HuH-7.5 (cell line): ENCODE measurements at places on chromosomes 7 and 10.

DNA sequence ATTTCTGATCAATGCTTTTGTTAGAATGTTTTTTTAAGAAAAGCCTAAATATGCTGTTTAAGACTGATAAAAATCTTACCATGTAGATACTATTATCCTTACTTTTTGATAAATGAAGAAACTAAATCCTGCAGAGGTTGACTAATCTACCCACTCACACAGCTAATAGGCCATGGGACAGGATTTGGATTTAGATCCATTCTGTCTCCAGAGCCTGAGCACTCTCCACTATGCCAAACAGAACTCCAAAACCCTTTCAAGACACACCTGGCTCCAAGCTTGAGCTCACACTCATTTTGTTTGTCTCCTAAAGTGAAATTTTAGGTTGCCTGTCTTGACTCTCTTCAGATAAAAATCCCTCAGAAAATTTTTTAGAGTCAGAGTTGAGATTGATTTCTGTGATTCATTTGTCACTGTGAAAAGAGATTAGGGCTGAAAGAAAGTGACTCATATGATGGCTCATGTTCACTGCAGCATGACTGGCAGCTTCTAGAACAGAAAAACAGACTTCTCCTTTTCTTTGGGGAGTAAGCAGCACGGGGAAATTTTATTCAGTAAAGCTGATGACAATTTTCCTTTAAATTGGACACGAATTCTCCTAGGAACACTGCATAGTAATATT, 132.3 kb upstream of the POT1 start:
- no peak for DNase-seq

GRCh38 chr10:103576862-103577261, 83.4 kb downstream of the NEURL1 start:
- DNase-seq = peak; percentile 83

DNA sequence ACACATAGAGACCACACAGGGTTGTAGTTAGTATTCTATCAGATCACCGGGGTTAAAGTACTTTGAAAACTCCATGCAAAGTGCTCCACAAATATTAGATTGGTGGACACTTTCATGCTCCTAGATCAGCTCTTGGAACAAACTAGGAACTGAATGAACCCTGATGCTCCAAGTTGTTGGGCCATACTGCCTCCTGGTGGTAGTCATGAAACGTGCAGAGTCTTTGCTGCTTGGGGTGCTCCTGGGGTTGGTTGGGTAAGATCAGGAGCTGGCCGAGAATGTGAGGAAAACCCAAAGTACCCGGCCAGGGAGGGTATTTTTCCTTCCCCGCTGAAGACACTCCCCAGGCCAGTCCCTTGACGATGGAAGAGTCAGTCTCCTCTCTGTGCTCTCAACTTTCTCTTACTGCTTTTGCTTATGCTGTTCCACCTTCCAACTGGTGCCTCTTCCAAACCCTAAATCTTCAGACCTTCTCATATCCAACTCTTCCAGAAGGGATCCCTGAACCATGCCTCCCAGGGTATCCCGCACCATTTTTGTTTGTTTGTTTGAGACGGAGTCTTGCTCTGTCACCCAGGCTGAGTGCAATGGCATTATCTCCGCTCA, 918 bp upstream of the RPEL1 start:
- peak; percentile 88 for DNase-seq

DNA sequence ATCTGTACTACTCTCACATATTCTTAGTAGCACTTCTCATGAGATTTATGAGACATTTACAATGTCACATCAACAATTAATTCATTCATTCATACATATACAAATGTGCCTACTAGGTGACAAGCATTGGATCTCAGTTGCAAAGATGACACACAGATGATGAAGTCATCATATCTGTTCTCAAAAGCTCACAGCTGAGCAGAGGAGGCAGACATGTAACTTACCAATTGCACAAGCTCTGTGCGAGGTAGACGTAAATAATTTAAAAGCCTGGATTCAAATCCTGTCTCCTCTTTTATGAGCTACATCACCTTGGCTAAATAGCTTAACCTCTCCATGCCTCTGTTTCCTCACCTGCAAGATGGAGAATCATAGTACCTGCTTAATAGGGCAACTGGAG, 109.4 kb upstream of the FAM133B start:
- DNase-seq = no peak

GRCh38 chr10:11602919-11603523, 8.4 kb downstream of the USP6NL start:
- peak; percentile 29 for DNase-seq

GRCh38 chr10:87658321-87658795, 1.3 kb upstream of the PAPSS2 start:
- no peak for DNase-seq
